ENCODE measurements at places on chromosomes 16 and 17.

GRCh38 chr17:2302778-2303203 lies 794 bp downstream of the SMG6 start:
- DNase-seq: no peak

- no peak for DNase-seq
Measured at GRCh38 chr16:23423496-23424049, 29.4 kb downstream of the COG7 start.

DNA sequence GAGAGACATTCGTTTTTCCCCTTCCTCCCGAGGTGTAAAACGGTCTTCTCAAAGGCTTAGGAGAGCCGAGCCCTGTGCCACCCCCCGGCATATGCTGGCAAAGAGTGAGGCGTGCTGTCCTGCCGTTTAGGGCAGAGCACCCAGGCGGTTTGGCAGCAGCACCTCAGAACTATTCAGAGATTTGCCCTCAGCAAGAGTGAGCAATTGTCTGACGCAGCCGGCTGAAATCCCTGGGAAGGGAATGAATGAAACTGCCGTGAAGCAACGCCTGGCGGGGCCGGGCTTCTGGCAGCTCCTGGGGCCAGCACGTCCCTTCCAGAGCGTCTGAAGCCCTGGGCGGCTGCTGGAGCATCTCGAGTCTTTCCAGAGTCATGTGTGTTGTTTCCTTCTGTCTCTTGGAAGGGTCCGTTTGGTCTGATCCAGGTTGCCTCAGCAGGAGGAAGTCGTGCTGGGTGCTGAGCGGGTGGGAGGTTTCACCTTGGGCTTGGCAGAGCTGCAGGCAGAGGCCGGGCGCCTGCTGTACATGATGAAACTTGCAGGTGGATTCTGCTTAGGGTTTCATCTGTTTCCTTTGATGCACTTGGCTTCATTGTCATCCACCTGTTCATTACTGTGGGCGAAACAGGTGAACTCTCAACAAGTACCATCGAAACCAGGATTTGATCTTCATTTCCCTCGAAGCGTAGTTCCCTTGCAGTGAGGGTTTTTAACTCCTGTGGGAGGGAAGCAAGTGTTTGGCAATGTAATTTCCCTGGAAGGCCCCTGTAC lies 35.4 kb downstream of the TBCD start:
- no peak for DNase-seq

GRCh38 chr16:48206594-48207242 lies 37.4 kb upstream of the LONP2 start:
- no peak for DNase-seq

DNA sequence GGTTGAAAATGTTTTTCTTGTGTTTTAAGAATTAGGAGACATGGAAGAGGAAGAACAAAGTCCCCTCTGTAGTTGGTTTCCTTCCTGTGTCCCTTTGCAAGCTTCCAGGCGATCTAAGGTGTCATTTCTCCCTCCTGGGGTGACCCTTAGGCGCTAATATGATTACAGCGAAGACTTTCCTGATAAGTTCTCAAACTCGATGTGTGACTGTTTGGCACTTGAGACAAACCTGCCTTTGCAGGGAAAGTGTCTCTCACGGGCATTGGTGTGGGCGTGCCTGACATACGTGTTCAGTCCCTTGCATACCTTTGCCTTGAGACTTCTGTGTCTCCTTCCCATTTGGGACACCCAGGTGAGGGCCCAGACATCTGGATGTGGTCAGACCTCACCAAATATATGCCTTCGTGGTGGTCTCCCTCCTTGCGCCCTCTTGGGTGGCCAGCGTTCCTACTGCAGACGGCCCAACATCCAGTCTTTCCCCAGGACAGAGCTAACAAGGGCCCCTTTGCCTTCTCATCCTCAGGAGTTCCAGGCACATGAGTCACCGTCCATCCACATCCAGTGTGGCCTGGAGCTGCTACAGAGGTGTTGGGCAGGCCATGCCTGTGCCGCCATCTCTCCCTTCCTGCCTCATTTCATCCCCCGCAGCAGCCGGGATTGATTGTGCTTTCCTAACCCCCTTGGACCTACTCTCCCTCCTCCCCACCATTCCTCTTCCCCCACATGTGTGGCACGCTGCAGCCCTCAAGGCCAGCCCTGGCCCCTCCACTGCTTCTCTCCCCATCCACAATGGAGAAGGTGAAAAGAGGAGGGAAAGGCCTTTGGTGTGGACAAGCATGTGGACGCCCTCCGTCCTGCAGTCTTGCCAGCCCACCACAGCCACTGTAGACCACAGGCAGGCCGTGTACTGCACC lies 3.1 kb upstream of the JPT2 start:
- no peak for DNase-seq

- no peak for DNase-seq
Measured at GRCh38 chr16:85363427-85363826, 249.7 kb upstream of the GSE1 start.

DNA sequence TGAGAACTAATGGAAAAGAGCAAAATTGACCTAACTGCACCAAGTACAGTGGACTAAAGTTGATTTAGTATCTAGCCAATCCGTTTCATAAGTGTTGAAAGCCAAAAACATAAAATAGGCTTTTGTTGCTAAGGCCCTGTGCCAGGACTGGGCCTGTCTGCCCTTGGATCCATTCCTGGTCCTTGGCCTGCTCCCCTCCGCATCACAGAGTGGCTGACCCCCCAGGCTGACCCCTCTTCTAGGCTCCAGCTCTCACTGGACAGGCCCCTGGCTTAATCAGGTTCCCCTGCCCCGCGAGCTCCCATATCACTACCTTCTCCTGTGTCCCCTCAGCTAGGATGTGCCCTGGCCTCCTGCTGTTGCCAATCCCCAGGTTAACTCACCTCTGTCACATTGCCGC lies 313.6 kb upstream of the MYOCD start:
- no peak for DNase-seq

DNA sequence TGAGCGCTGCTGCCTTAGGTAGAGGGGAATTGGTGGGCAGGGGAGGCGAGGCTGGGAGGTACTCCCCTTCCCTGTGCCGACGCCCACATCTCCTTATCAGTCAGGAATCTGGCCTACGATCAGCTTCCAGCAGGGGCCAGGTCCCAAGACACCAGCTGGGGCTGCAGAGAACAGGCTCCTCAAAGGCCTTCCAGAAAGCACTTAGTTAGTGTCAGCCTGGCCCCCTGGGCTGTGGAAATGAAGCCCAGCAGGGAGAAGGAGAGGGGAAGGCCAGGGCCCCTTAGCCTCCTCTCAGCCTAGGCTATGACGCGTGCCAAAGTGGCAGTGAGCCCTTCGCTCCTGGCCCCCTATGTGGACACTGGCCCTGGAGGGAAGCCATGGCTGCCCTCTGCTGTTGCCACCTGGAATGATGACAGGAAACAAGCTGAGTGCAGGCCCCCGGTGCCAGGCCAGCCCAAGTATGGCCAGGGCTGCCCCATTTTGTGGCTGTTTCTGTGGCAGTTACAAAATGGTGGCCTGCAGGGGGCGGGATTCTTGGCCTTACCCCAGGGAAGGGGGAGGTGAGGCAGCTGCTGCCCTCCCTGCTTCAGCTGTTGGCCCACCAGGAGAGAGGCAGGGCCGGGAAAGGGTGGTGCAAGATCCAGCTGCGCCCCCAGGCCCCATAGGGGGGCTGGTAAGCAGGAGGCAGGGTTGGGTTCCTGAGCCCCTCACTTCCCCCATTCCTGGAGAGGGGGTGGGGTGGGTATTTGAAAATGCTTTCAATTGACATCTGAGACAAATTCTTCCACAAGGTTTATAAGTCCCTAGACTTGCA lies 11.3 kb downstream of the TBX4 start:
- peak; percentile 13 for DNase-seq

GRCh38 chr17:48678141-48678971 lies 44.0 kb downstream of the PRAC1 start:
- DNase-seq: peak; percentile 88

DNA sequence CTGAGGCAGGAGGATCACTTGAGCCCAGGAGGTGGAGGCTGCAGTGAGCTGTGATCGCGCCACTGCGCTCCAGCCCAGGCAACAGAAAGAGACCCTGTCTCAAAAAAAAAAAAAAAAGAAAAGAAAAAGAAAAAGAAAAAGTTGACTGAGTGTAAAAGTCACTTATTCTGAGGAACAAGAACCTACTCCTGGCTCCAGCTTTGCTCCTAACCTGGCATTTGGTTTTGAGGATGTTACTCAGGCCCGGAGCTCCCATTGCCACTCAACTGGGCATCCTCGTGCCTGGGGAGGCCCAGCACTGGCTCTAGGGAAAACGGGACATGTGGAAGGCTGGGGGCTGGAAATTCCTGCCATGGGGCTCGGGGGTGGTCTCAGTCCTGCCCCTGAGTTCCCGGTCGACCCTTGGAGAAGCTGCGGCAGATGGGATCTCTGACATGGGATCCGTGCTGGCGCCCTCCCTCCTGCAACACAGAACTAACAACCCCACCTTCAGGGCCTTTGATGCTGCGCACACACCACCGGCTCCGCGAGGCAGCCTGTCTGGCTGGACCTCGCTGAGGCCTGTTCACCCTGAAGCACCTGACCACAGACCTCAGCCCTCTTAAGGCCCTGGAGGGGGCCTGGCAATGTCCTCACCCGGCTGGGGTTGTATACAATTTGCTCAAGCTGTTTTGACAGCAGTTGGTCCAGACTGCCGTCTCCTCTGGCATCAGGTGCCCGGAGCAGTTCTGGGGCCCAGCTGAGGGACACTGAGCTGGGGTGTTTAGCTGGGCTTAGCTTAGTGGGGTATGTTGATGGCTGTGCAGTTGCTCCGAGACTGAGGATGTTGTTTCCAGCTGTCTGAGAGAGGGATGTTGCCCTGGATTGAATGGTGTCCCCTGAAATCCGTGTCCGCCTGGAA lies 12.3 kb downstream of the CD7 start:
- DNase-seq: peak; percentile 47

DNA sequence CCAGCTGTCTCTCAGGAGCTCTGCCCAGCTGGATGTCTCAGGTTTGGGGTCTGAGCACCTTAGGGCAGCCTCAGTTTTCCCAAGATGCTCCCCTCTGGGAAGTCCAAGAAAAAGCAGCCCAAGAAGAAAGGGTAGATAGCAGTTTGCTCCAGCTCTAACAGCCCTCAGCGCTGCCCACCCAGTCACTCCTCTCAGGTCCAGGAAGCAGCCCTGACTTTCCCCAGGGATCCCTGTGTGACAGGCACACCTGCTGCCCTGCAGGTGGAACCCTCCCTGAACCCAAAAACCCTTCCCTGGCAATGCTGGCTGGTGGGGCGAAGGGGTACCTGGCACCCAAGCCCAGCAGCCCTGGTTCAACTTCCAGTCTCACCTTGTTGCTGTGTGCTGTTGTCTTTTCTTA lies 48.1 kb downstream of the BEAN1 start:
- no peak for DNase-seq

GRCh38 chr17:44522883-44523671 lies 19.9 kb upstream of the GPATCH8 start:
- DNase-seq: peak; percentile 67

GRCh38 chr17:45777388-45777787 lies 6.7 kb upstream of the CRHR1 start:
- DNase-seq: no peak

- DNase-seq: no peak
Measured at GRCh38 chr16:16143038-16143763, 80.1 kb downstream of the ABCC6 start.

- DNase-seq: no peak
Measured at GRCh38 chr17:36778448-36778847, 158.8 kb upstream of the LHX1 start.

GRCh38 chr16:68319185-68319908 lies 8.5 kb downstream of the PRMT7 start:
- no peak for DNase-seq

DNA sequence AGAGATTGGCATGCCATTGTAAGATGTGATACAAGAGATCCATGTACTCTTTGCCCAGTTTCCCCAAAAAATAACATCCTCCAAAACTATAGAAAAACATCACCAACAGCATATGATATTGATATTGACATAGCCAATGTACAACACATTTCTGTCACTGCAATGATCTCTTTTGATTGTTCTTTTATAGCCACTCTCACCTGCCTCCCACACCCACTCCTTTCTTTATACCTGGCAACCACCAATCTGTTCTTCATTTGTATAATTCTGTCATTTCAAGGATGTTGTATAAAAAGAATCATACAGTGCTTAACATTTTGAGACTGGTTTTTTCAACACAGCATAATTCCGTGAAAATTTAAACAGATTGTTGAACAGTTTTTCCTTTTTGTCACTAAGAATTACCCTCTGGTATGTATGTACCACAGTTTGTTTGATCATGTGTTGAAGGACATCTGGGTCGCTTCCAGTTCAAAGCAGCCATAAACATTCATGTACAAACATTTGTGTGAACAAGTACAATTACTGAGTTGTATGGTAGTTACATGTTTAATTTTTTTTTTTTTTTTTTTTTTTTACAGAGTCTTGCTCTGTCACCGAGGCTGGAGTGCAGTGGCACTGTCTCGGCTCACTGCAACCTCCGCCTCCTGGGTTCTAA lies 9.9 kb downstream of the KRTAP9-1 start:
- DNase-seq: no peak

DNA sequence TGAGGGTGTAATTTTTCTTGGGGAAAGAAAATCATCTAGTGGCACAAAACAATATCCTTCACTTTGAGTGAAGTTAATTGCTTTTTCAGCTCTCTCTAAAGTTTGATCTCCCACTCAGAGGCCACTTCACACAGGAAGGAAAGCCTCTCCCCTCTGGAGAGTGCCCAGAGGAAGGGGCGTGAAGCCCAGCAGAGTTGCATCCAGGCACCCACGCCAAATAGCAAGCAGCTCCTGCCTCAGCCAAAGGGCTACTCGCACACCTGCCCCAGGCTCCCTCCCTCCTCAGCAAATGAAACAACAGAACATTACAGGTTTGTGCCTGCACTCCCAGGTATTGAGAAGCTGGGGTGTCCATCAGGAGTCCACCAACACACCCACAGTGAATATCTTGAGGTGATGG lies 183.0 kb upstream of the RPL38 start:
- DNase-seq: no peak

DNA sequence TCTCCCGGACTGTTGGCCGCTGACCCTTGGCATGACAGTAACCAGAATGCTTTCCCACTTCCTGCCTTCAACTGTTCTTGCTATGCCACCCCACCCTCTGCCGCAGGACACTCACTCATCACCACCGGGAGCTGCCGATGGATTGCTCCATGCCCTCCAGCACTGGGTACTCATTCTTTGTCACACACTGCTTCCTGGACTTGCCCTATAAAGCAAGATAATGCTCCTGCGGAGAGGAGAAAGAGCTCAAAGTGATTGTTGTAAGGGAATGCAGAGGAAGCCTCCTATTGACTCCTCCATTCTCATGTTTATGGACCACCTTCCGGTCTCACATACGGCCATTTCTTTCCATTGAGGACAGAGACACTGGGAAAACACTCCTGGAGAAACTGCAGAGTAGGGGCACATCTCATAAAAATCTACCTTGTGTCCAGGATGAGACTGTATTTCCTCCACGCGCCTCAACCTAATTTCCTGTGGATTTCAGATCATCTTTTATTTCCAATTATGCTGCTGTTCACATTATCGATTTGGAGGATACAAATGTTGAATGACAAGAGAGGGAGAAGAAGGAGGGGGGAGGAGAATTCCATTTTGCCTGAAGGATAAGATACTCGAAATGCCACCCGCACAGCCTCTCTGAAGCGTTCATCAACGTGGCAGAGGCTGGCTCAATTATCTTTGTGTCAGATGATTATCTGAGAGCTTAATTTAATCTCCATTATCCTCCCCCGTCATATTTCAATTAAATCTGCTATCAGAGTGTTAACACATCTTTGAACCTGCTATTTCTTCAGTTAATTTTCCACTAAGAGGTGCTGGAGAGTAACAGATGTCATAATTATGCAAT lies 486.1 kb upstream of the SALL1 start:
- DNase-seq: no peak

GRCh38 chr17:78842881-78843565 lies 2.4 kb upstream of the USP36 start:
- DNase-seq: peak; percentile 63

GRCh38 chr16:14232106-14232864 lies 161.2 kb downstream of the MRTFB start:
- DNase-seq: no peak
